ENCODE measurements at places on chromosomes 11 and 22. TPM values are rescaled to one million over a fixed set of nuclear protein-coding genes. Genes with fewer than 3 reads are reported as not detected.

DNA sequence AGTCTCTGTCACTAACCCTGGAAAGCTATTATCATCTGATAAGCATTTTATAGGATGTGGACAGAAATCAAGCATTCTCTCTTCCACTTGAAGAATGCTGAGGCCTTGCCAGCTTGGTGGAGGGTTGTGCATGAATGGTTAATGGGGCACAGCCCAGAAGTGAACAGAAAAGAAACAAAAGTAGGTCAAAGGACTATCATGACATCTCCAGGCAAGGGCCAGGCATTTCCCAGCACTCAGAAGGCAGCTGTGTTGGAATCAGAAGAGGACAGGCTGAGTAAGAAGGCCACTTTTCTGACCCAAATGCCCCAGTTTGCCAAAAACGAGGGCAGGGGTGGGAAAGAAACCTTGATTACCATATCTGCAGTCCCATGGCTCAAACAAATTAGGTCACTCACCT is 12.4 kb downstream of the TENM4 start:
- DNase-seq = no peak

GRCh38 chr11:108853151-108853550 is 188.3 kb downstream of the DDX10 start:
- DNase-seq = no peak

DNA sequence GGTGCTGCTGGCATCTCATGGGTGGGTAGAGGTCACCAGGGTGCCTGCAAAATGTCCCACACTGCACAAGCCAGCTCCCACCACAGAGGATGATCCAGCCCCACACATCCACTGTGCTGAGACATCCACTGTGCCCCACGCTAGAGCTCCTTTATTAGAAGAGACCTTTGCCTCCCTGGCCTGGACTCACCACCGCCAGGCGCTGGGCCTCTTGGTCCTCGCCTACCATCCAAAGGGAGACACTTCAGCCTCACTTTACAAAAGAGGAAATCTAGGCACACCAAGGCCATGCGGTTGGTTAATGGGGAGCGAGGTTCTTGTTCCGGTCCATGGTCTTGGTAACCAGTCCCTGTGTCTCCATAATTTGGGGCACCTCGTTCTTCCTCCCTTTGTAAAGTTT is 3.4 kb upstream of the ANO1 start:
- DNase-seq = no peak

Gene TRIM6
- polyA plus RNA-seq = 11.8 TPM

Gene OR52E8
- not detected for polyA plus RNA-seq

Measured in left renal cortex interstitium (tissue), 4 donors.